ENCODE measurements at places on chromosomes 2 and 18. TPM values are rescaled to one million over a fixed set of nuclear protein-coding genes. Genes with fewer than 3 reads are reported as not detected.

DNA sequence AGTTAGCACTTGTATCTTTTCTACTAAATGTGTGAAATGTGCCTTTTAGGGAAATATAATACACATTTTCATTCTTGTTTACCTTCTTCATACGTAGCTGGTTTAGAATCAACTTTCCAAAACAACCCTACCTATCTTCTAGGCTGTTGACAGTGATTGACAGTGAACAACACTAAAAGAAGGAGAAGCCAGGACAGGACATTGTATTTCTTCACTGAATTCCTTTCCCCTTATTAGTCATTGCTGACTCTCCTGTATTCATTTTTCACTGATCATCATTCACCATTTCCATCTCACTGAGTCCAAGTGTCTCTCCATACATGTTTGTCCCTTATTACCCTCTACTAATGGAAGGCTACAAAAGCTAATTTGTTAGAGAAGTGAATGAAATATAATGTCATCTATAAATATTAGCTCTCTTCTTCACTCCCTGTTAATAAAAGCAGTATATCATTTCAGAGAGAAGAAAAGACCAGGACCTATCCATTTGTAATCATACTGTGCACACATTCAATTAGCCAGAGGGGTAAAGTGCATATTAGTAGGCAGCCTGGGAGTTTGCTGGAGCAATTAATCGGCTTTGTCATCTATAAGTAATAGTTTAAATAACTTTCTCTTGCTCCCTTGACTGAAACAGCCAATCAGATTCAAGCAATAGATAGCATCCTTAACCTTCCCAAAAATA lies 192.5 kb upstream of the FOSL2 start:
- H3K27me3 ChIP-seq, result no peaks in the 10 kb centered on the region
- H3K4me1 ChIP-seq, result peaks cover 16% of the 10 kb centered on the region
- no peak overlapping the region for H3K4me3 ChIP-seq

DNA sequence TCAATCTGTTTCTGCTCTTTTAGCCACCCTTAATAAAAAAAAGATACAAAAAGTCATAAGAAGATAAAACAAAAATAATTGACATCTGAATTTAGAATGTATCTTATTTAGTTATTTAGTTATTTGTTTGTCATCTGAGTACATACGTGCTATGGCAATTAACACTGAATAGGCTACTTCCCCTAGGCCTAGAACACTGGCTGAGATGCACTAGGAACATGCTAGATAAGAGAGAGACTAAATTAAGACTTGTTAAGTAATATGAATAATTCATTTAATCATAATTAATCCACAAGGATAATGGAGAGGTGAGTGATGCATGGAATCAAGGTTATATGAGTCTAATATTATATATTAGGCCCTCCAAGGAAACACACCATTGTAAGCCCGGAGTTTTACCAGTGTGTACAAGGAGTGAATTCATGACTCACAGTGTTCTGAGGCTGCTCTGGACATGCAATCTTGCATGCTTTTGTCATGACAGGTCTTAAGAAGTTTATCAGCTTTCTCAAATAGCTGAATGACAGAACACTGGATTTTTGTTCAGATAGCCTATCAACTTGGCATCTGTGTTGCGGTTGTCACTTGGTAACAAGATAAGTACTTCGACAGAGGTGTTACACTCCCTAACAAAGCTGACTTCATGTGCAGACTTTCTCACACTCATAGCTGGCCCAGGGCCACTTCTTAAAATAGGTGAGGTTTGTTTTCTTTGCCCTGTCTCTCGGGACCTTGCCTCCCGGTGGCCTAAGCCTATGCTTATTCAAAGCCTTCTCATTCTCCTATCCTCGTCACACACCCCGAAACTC lies 5.0 kb upstream of the SERPINB2 start:
- peak overlapping the region; percentile 84 for H3K27ac ChIP-seq
- peaks cover 5% of the 10 kb centered on the region for H3K4me1 ChIP-seq
- H3K27me3 ChIP-seq, result no peaks in the 10 kb centered on the region
- H3K4me3 ChIP-seq, result no peak overlapping the region
- DNase-seq, result peak; percentile 72

DNA sequence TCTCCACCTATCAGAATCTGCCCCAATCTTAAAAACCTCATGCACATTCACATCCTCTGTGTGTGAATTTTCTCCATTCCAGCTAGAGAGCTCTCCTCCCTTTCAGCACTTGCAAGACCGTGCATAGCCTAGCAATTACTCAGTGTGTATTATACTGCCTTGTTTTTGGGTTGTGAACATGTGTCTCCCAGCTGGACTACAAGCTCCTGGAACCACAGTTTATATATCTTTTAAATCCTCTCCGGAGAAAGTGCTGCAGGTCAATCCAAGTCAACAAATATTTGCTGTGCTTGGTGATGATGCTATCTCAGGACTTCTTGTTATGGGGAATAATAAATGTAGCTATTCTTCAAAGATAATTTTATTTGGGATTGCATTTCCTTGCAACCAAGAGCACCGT lies 58.2 kb upstream of the MEX3C start:
- H3K27me3 ChIP-seq, result no peaks in the 10 kb centered on the region
- no peak overlapping the region for H3K4me3 ChIP-seq
- DNase-seq, result no peak
- H3K36me3 ChIP-seq, result no peaks in the 10 kb centered on the region
- peaks cover 4% of the 10 kb centered on the region for H3K4me1 ChIP-seq
- H3K27ac ChIP-seq, result no peak overlapping the region

- no peaks in the 10 kb centered on the region for H3K36me3 ChIP-seq
- H3K4me1 ChIP-seq, result peaks cover 12% of the 10 kb centered on the region
- peak within 1 kb of the TSS; percentile 96 for H3K27ac ChIP-seq
- peak; percentile 98 for DNase-seq
Observed at GRCh38 chr2:203238704-203239526, at the start of gene CYP20A1. CYP20A1 (plus strand) TSS chr2:203239018; CDS start chr2:203239063, 45 bp downstream.

DNA sequence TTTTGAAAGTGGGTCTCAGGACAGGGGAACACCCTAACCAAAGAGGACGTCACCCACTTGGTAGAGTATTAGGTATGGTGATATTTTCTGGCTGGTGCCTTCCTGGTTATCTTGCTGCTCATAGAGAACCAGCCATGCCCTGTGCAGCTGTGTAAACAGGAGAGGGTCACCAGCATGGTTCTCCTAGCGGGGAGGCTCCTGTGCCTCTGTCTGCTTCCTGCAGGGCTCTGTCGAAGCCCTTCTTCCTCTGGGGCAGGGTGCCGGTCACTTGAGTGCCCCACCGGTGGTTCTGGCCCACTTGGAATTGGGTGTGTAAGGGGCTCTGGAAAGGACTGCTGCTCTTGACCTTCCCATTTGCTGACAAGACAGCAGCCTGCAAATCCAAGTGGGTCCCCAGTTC lies 131.6 kb upstream of the MSH6 start:
- DNase-seq, result no peak
- H3K4me1 ChIP-seq, result no peaks in the 10 kb centered on the region

GRCh38 chr2:64337314-64337713 lies 116.6 kb upstream of the LGALSL start:
- no peaks in the 10 kb centered on the region for H3K36me3 ChIP-seq
- H3K27ac ChIP-seq, result no peak overlapping the region
- H3K4me1 ChIP-seq, result peaks cover 6% of the 10 kb centered on the region
- no peak overlapping the region for H3K4me3 ChIP-seq
- DNase-seq, result no peak

DNA sequence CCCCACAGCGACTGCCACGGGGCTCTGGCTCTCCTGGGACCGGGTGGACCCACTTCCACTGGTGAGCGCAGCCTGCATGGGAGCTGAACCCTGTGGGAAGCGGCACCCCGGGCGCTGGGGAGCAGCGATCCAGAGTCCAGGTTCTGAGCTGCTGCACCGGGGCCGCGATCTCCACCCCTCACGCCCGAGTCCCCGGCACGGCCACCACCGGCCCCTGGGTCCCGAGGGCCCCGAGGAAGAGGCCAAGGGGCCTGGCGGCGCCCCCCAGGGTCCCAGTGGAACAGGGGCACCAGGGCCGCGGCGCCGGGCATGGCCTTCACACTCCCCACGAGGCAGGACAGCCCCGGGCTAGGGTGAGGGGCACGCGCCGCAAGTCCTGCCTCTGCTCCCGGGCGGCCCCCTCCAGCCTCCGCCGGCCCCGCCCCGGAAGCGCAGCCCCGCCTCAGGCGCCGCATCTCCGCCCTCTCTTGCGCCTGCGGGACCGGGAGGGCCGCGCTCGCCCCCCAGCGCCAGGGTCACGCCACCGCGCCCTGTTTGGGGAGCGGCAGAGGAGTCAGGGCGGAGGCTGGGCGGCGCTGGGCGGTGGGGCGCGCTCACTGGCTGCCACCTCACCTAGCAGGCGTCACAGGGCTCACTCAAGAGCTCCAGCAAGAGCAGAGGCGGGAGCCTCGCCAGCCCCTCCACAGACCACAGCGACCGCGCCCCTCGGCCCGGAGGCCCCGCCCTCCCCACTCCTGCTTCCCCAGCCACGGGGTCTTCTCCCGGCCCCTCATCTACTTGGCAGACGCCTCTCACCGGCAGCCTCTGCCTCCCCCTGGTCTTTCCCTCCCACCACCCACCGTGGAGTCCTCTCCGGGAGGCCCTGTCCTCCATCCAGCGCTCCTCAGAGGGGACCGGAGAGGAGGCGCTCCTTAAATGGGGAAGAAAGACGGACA lies 26.8 kb downstream of the THAP4 start:
- no peaks in the 10 kb centered on the region for H3K36me3 ChIP-seq
- no peaks in the 10 kb centered on the region for H3K27me3 ChIP-seq

Gene RAB6C
- total RNA-seq, result 0.04 TPM

Gene RFX8
- not detected for total RNA-seq

Gene COLEC12
- 23.2 TPM for total RNA-seq

Gene ALPI
- total RNA-seq, result 3.9 TPM
